ENCODE measurements at places on chromosomes 11 and 22. TPM values are rescaled to one million over a fixed set of nuclear protein-coding genes. Genes with fewer than 3 reads are reported as not detected.

DNA sequence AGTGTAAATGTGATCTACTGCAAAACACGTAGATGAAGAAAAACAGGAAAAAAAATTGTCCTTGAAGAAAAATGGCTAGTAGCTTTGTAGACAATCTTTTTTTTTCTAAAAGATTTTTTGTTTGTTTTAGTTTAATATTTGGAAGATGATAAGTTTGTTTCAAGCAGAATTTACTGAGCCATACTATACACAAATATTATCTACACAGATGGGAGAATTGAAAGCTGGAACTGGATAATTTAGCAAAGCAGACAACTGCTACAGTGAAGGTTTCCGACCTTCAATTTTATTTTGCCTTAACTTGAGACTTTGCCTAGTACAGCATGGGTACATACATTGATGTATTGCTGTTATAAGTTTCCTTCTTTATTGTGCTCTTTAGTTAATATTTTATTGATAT is 313.0 kb upstream of the PDGFD start:
- H3K36me3 ChIP-seq: no peaks in the 10 kb centered on the region
- H3K4me3 ChIP-seq: no peak overlapping the region
- H3K27ac ChIP-seq: no peak overlapping the region
- no peaks in the 10 kb centered on the region for H3K4me1 ChIP-seq

DNA sequence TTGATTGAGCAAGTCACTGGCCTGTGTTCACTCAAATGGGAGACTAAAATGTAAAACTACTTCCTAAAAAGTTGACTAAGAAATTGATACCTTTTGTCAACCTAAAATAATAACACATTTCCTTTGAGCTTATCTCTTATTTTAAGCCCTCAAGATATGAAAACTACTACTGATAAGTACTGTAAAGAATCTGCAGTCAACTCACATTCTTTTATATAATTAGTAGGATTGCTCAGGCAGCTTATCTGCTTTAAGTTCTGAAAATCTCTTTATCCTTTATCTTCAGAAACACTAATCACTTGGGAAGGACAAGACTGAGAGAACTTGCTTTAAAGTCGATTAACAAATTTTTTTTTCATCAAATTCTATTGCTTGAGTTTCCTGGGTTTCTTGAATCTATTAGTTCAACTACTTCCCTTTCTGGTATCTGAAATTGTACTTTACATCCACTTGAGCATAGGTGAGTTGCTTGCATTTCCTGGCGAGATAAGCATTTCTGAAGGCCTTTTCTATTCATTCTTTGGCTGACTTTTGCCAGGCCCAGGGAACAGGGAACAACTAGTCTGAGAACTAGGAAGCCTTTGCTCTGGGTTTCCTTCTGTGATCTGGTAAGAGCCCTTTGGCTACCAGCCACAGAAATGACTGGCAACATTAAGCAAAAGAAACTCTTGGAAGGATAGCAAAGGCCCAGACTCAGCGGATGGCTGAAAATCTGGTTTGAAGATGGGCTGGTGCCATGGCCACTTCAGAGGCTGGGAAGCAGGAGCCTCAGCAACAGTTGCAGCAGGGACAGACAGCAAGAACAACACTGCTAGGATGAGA is 19.3 kb upstream of the CSRP3 start:
- H3K36me3 ChIP-seq: no peaks in the 10 kb centered on the region
- H3K4me3 ChIP-seq: no peak overlapping the region
- H3K27ac ChIP-seq: no peak overlapping the region
- no peaks in the 10 kb centered on the region for H3K4me1 ChIP-seq

Gene MN1
- total RNA-seq: 33.5 TPM

Gene EMID1
- total RNA-seq: 9.8 TPM

GRCh38 chr11:120815319-120816100 is 208.4 kb upstream of the TBCEL start:
- no peak overlapping the region for H3K27ac ChIP-seq
- H3K36me3 ChIP-seq: no peaks in the 10 kb centered on the region
- H3K4me1 ChIP-seq: peaks cover 4% of the 10 kb centered on the region
- no peak for DNase-seq
- H3K27me3 ChIP-seq: no peaks in the 10 kb centered on the region
- no peak overlapping the region for H3K4me3 ChIP-seq

Gene GP1BB
- 3.6 TPM for total RNA-seq

GRCh38 chr22:28855355-28856094 is 27.8 kb upstream of the ZNRF3 start:
- H3K4me1 ChIP-seq: no peaks in the 10 kb centered on the region
- no peak overlapping the region for H3K27ac ChIP-seq
- no peaks in the 10 kb centered on the region for H3K27me3 ChIP-seq
- no peak overlapping the region for H3K4me3 ChIP-seq

- no peak overlapping the region for H3K27ac ChIP-seq
- no peak overlapping the region for H3K4me3 ChIP-seq
- H3K4me1 ChIP-seq: no peaks in the 10 kb centered on the region
- no peaks in the 10 kb centered on the region for H3K36me3 ChIP-seq
Measured at GRCh38 chr22:42313804-42314581, 43.5 kb upstream of the TCF20 start.

DNA sequence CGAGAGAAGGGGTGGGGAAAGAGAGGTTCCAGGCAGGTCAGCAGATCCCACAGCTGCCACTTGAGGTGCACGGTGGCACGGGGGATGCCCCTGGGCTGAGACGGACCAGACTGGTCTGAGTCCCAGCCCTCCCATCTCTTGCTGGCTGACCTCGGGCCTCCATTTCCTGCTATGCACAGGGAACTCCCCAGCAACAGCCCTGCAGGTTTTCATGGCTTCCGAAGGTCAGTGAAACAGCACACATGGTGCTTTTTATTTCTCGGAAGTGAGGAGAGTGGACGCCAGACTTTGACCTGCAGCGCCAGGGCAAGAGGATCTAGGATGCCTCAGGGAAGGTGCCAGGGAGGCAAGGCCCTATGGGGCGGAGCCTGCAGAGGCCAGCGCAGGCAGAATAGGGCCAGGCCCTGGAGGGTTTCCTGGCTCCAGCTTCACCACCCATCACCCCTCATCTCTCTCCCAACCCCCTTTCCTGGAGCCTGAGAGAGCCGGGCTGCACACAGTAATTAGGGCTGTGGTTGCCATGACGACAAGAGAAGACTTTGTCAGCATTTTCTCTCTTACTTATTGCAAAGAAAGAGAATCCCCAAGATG is 29.5 kb downstream of the SLC22A12 start:
- DNase-seq: peak; percentile 68
- no peak overlapping the region for H3K4me3 ChIP-seq
- H3K36me3 ChIP-seq: no peaks in the 10 kb centered on the region
- no peaks in the 10 kb centered on the region for H3K27me3 ChIP-seq
- peaks cover 35% of the 10 kb centered on the region for H3K4me1 ChIP-seq

DNA sequence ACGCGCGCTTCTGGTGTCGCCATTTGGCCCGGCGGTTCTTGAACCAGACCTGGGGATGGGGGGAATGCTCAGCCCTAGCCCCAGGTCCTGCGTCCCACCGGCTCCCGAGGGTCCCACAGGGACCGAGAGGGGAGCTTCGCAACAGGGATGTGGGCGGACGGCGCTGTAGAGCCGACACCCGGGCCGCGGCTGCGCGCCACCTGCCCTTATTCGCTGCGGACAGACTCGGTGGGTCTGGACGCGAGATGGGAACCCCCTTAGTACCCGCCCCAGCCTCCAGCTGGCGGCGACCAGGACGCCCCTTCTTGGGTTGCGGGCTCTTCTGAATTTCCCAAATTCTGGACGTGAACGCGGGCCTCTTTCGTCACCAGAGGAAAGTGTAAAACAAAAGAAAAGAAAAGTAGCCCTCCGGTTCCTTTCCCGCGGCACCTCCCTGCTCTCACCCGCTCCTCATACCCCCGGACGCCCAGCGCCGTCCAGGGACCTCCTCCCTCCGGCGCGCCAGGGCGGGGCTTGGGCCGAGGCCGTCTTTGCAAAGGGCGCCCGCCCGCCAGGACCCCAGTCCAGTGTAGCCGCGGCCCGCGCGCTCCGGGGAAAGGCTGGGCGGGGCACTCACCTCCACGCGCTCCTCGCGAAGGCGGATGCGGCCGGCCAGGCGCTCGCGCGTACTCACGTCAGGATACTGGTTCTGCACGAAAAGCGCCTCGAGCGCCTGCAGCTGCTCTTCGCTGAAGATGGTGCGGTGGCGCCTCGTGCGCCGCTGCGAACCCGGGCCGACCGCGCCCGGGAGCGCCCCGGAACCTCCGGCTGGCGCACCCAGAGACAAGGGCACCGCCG is 827 bp downstream of the GSC2 start:
- H3K27ac ChIP-seq: no peak overlapping the region
- no peak overlapping the region for H3K4me3 ChIP-seq
- peaks cover 4% of the 10 kb centered on the region for H3K27me3 ChIP-seq
- H3K4me1 ChIP-seq: no peaks in the 10 kb centered on the region
- H3K36me3 ChIP-seq: no peaks in the 10 kb centered on the region
- DNase-seq: no peak

Gene ARHGAP8
- 1.8 TPM for total RNA-seq

Gene OR10D3
- total RNA-seq: not detected

Gene PSMD13
- 66.2 TPM for total RNA-seq

Gene FDX1
- total RNA-seq: 13.1 TPM

DNA sequence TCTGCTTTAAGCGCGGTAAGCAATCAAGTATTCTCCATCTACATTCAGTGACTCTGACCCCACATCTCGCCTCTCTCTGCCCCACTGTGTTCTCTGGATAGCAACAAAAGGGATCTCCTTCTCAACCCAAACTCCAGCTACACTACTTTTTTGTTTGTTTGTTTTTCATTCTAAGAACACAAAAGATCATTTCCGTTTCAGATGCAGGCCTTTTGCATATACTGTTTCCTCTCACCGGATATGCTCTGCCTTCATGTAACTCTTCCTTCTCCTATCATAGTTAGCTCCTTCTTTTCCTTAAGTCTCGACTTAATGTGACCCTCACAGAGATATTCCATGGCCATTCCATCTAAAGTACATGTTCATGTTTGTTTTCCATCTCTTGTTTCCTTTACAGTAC is 179.8 kb upstream of the MTMR2 start:
- no peaks in the 10 kb centered on the region for H3K36me3 ChIP-seq
- no peak overlapping the region for H3K4me3 ChIP-seq
- H3K4me1 ChIP-seq: peaks cover 6% of the 10 kb centered on the region
- no peak for DNase-seq
- H3K27ac ChIP-seq: no peak overlapping the region

GRCh38 chr11:61717286-61718033 is 35.0 kb upstream of the MYRF start:
- no peaks in the 10 kb centered on the region for H3K27me3 ChIP-seq
- H3K36me3 ChIP-seq: no peaks in the 10 kb centered on the region
- DNase-seq: no peak
- H3K27ac ChIP-seq: no peak overlapping the region
- no peak overlapping the region for H3K4me3 ChIP-seq

- DNase-seq: no peak
- no peak overlapping the region for H3K27ac ChIP-seq
- H3K36me3 ChIP-seq: no peaks in the 10 kb centered on the region
- H3K4me1 ChIP-seq: no peaks in the 10 kb centered on the region
- H3K27me3 ChIP-seq: no peaks in the 10 kb centered on the region
Measured at GRCh38 chr11:119567688-119568582, 145.0 kb upstream of the THY1 start.

DNA sequence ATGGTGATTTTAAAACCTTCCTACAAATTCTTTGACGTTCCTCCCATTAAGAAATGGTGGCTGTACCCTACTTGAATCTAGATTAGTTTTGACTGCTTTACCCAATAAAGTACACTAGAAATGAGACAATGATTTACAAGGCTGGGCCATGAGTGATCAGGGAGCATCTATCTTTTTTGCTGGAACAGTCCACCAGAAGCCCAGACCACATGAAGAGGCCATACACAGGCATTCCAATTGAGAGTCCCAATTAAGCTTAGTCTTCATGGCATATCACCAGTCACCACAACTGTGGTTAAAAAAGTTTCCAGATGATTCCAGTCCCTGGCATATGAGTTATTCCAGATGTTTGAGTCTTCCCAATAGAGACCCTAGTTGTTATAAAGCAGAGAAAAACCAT is 39.5 kb downstream of the FAM76B start:
- no peaks in the 10 kb centered on the region for H3K27me3 ChIP-seq
- DNase-seq: no peak
- no peaks in the 10 kb centered on the region for H3K4me1 ChIP-seq
- no peaks in the 10 kb centered on the region for H3K36me3 ChIP-seq

DNA sequence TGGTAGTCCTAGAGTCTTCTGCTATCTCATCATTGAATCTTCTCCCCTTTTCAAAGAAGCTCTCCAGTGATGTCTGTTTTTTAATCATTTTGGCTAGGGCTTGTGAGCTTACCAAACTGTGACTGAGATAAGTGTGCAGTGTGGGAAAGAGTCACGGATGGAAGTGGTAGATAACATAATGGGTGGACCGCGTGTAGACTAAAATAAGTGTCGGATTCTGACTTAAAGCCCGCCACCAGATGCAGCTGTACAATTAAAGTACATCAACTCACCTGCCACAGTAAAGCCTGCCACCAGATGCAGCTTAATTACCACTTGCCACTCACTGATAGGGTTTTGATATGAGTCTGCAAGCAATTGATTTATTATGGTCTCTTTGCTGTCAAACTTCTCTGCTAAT is 581.5 kb downstream of the LRRC4C start:
- no peak overlapping the region for H3K4me3 ChIP-seq
- H3K4me1 ChIP-seq: no peaks in the 10 kb centered on the region
- H3K27me3 ChIP-seq: no peaks in the 10 kb centered on the region
- DNase-seq: no peak
- no peak overlapping the region for H3K27ac ChIP-seq

Gene SCARF2
- 19.9 TPM for total RNA-seq

- H3K4me1 ChIP-seq: no peaks in the 10 kb centered on the region
- no peaks in the 10 kb centered on the region for H3K27me3 ChIP-seq
- H3K36me3 ChIP-seq: no peaks in the 10 kb centered on the region
- no peak overlapping the region for H3K27ac ChIP-seq
- DNase-seq: no peak
Measured at GRCh38 chr11:108571001-108571400, 22.6 kb downstream of the EXPH5 start.

DNA sequence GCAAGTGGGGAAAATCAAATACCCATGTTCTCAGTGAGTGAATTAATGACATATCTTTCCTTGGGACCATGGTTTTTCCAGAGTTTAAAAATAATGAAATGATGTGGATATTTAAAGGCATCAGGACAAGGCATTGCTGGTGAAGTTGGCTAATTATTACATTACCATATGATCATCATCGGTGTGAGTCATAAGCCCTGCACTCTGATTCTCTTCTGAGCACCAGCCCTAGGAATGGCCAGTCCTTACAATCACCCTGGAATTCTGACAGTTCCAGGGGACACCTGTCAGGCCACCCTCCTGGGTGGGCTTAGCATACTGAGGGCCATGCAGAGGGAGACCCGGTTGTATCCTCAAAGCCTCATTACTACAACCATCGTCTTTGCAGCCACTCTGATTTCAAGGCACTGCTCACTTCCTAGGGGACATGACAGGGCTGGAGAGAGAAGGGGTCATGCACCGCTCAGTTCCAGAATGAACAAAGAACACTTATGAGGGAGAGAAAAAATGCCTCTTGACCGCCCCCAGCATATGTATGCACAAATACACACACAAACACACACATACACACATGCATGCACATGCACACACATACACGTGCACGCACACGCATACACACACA is 365.0 kb downstream of the MIAT start:
- no peaks in the 10 kb centered on the region for H3K4me1 ChIP-seq
- H3K4me3 ChIP-seq: no peak overlapping the region
- DNase-seq: no peak
- H3K36me3 ChIP-seq: no peaks in the 10 kb centered on the region
- no peak overlapping the region for H3K27ac ChIP-seq

Gene MRGPRX1
- not detected for total RNA-seq
